ENCODE measurements at places on chromosomes 1 and 21.

DNA sequence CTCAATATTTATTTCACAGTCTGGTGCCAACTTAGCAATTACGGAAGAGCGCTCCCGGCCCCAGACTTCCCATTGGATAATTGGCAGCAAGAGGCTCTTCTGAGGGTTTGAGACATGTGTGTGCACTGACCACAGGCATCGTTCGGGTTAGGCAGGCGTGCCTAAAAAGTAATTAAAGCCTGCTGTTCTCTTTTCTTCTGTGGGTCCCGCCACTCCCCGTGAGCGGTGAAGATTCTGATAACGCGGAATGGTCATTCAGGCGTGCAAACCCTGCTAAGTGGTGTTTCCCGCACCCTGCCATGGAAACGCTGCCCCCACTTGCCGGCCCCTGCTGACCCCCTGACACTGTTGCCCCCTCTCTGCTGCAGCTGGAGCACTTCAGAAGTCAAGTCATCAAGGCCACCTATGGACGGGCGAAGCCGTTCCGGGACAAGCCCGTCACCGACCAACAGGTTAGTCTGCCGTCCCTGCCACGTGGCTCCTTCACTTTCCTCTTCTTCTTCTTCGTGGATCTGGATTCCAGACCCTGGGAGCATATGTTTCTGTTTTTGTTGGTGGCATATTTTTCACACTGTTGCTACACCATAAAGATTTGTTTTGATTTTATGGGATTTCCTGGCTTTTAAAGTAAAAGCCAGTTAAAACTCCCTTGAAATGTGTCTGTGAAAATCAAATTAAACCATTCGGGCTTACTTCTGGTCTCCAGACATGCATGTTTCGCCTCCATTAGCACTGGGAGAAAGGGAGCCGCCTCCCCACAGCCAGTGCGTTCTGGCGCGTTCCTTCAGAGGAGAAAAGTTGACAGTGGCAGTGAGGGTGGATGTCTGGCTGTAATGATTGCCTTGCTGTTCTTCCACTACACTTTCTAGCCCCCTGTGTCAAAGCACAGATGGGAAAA, 79.9 kb downstream of the FHAD1 start:
- DNase-seq, result no peak

- DNase-seq, result no peak
These were observed 3.6 kb upstream of the KIAA2013 start for GRCh38 chr1:11929849-11930248.

DNA sequence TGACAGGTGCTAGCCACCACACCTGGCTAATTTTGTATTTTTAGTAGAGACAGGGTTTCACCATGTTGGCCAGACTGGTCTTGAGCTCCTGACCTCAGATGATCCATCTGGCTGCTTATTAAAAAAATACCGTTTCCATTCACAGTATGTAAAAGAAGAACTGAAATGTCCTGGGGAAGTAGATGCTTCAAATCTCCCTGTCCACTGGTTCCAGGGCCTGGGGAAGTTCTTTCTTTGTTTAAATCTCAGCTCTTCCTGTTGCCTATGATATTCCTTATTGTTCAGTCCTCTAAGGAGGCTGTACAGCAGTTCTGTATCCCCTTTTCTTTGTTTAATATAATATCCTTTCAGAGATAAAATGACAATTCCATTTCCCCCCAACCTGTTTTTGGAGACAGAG, 47.4 kb downstream of the ZMYM1 start:
- no peak for DNase-seq

GRCh38 chr21:42225571-42226155, 6.7 kb downstream of the ABCG1 start:
- no peak for DNase-seq

DNA sequence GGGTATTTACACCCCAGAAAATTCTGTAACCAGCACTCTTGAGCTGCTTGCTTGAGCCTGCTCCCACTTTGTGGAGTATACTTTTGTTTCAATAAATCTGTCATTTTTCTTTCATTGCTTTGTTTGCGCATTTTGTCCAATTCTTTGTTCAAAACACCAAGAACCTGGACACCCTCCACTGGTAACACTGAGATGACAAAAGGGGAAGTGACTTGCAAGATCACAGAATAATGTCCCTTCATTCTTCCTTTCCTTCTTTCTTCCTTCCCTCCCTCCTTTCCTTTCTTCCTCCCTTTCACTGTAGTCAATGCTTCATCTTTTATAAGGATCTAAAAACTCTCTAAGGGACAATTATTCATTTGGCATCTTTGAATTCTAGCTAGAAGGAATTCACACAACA, 134.5 kb upstream of the MAP1LC3C start:
- no peak for DNase-seq

GRCh38 chr1:208004851-208005250, 93.9 kb upstream of the CD34 start:
- DNase-seq, result no peak

GRCh38 chr1:34412598-34413370, 236.1 kb downstream of the C1orf94 start:
- no peak for DNase-seq

GRCh38 chr1:11284784-11285183, 11.8 kb downstream of the UBIAD1 start:
- no peak for DNase-seq

GRCh38 chr21:41957991-41958766, 4.4 kb upstream of the C2CD2 start:
- no peak for DNase-seq

- no peak for DNase-seq
These were observed 694.4 kb downstream of the LTN1 start for GRCh38 chr21:28298251-28298672.

GRCh38 chr1:119727991-119728390, 16.3 kb downstream of the PHGDH start:
- no peak for DNase-seq

DNA sequence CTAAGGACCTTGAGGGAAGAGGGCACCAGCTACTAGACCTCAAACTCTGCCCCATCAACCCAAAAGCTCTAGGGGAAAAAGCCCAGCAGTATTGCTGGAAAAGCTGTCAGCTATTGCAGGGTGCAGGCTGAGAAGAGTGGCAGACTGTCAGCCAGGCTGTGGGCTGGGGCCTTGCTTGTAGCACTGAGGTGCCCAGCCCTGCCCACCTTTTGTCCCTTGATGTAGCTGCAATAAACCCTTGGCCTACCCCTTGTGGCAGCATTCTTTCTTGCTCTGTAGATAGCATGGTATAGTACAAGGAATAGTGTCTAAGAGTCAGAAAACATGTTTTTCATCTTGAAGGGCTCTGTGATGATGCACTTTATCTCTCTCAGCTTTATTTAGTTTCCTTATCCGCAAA, 39.4 kb downstream of the CDC14A start:
- DNase-seq, result no peak

DNA sequence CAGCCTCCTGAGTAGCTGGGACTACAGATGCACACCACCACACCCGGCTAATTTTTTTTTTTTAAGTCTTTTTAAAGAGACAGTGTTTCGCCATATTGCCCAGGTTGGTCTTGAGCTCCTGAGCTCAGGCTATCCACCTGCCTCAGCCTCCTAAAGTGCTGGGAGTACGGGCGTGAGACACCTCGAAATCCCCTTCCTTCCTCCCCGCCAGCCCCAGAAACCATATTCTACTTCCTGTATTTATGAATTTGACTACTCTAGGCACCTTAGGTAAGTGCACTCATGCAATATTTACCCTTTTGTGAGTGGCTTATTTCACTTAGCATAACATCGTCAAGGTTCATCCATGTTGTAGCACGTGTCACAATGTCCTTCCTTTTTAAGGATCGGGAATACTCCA, 6.9 kb upstream of the LRP8 start:
- DNase-seq, result no peak

DNA sequence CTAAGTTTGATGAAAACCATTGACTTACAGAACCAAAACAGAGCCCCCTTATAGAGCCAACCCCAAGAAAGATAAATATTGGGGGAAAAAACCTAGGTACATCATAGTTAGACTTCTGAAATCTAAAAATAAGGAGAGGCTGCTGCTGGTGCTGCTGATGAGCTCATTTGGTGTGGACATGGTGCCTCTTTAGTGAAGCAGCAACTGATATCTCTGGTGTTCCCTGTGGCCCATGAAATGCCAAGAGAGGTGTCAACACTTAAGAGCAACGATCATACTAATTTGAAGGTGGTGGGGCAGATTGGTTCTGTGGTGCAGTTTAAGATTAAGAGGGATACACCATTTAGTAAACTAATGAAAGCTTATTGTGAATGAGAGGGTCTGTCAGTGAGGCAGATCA, 35.9 kb downstream of the ST3GAL3 start:
- DNase-seq, result no peak

DNA sequence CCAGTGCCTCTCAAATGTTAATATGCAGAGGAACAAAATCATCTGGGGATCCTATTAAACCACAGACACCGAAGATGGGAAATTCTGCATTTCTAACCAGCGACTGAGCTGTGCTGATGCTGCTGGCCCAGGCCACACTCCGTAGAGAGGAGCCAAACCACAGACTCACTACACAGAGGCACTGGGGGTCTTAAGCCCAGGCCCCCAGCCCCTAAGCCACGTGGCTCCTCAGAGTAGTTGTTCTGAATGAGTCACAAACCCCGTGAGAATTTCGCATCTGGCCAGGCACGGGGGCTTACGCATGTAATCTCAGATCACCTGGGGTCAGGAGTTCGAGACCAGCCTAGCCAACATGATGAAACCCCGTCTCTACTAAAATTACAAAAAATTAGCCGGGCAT, 2.8 kb upstream of the CELA2A start:
- DNase-seq, result no peak

Data from stimulated activated CD4-positive, alpha-beta T cell treated with anti-CD3 and anti-CD28 coated beads, Interleukin-15, amount 100 ng/mL, for 1 hour (primary cell).